Dermis microvascular lymphatic vessel endothelial cell (primary cell): ENCODE measurements at places on chromosomes 5 and 9. TPM values are rescaled to one million over a fixed set of nuclear protein-coding genes. Genes with fewer than 3 reads are reported as not detected.

CMYA5 gene
- under 0.01 TPM in 2 replicates for total RNA-seq

PLPPR1 gene
- not detected in 2 replicates for total RNA-seq

C5orf58 gene
- not detected in 2 replicates for total RNA-seq

EDIL3 gene
- under 0.01 TPM in 2 replicates for total RNA-seq

BAAT gene
- total RNA-seq: under 0.01 TPM in 1 of 2 replicates, not detected in the other

HTR4 gene
- not detected in 2 replicates for total RNA-seq

EIF4E1B gene
- under 0.01 TPM in 1 of 2 replicates, not detected in the other for total RNA-seq

C9orf152 gene
- total RNA-seq: not detected in 2 replicates

ZSWIM6 gene
- 8.3 and 19.6 TPM in 2 replicates for total RNA-seq

ARHGEF37 gene
- total RNA-seq: 8.3 and 20.6 TPM in 2 replicates

SV2C gene
- under 0.01 TPM in 1 of 2 replicates, not detected in the other for total RNA-seq

MARCHF11 gene
- not detected in 2 replicates for total RNA-seq

DOCK8 gene
- 3.3 and 4.4 TPM in 2 replicates for total RNA-seq

LCN12 gene
- total RNA-seq: not detected in 2 replicates

SLC4A9 gene
- not detected in 2 replicates for total RNA-seq

EGFL7 gene
- total RNA-seq: 330 and 460 TPM in 2 replicates

NUTM2F gene
- total RNA-seq: not detected in 2 replicates

RASGEF1C gene
- not detected in 2 replicates for total RNA-seq

THBS4 gene
- 1.2 and 2.9 TPM in 2 replicates for total RNA-seq

ARRDC3 gene
- total RNA-seq: 87.1 and 89.5 TPM in 2 replicates

PCDHA12 gene
- total RNA-seq: under 0.01 TPM in 1 of 2 replicates, not detected in the other

ANKRD18B gene
- under 0.01 and 0.13 TPM in 2 replicates for total RNA-seq

FRMD3 gene
- total RNA-seq: 0.76 and 2.8 TPM in 2 replicates

FER gene
- 11.7 and 12.3 TPM in 2 replicates for total RNA-seq

PDE6A gene
- under 0.01 and 0.13 TPM in 2 replicates for total RNA-seq

GFPT2 gene
- 0.13 and 0.38 TPM in 2 replicates for total RNA-seq

SPINK4 gene
- not detected in 2 replicates for total RNA-seq

PURA gene
- 4.5 and 7.0 TPM in 2 replicates for total RNA-seq

GARNL3 gene
- 2.3 and 3.3 TPM in 2 replicates for total RNA-seq

GRXCR2 gene
- not detected in 2 replicates for total RNA-seq

ABCA1 gene
- 9.2 and 9.9 TPM in 2 replicates for total RNA-seq

TIMD4 gene
- not detected in 2 replicates for total RNA-seq

TYRP1 gene
- total RNA-seq: 0.51 and 0.63 TPM in 2 replicates

LCNL1 gene
- not detected in 2 replicates for total RNA-seq

KCNMB1 gene
- under 0.01 TPM in 1 of 2 replicates, not detected in the other for total RNA-seq

OR2K2 gene
- not detected in 2 replicates for total RNA-seq

HRCT1 gene
- total RNA-seq: 2.6 and 3.3 TPM in 2 replicates

TAF1L gene
- total RNA-seq: under 0.01 TPM in 2 replicates

GMCL2 gene
- total RNA-seq: not detected in 2 replicates

ADAMTS13 gene
- total RNA-seq: 0.39 and 1.0 TPM in 2 replicates

NKD2 gene
- total RNA-seq: 0.13 and 0.76 TPM in 2 replicates

CDH10 gene
- under 0.01 TPM in 1 of 2 replicates, not detected in the other for total RNA-seq

RNF20 gene
- total RNA-seq: 18.8 and 19.4 TPM in 2 replicates

LECT2 gene
- total RNA-seq: not detected in 2 replicates

LOX gene
- total RNA-seq: 52.9 and 75.7 TPM in 2 replicates

MVB12B gene
- total RNA-seq: 8.6 and 16.3 TPM in 2 replicates

SWI5 gene
- total RNA-seq: 15.8 and 16.4 TPM in 2 replicates

TAF11L5 gene
- not detected in 2 replicates for total RNA-seq

NUDCD2 gene
- total RNA-seq: 3.5 and 4.6 TPM in 2 replicates

SPATA31A3 gene
- total RNA-seq: not detected in 2 replicates

OR1L1 gene
- not detected in 2 replicates for total RNA-seq

FKTN gene
- 7.7 and 9.2 TPM in 2 replicates for total RNA-seq

SPATA31D4 gene
- not detected in 2 replicates for total RNA-seq

PGM5 gene
- 48.9 and 219 TPM in 2 replicates for total RNA-seq
